ENCODE measurements at places on chromosomes 1 and 21.

DNA sequence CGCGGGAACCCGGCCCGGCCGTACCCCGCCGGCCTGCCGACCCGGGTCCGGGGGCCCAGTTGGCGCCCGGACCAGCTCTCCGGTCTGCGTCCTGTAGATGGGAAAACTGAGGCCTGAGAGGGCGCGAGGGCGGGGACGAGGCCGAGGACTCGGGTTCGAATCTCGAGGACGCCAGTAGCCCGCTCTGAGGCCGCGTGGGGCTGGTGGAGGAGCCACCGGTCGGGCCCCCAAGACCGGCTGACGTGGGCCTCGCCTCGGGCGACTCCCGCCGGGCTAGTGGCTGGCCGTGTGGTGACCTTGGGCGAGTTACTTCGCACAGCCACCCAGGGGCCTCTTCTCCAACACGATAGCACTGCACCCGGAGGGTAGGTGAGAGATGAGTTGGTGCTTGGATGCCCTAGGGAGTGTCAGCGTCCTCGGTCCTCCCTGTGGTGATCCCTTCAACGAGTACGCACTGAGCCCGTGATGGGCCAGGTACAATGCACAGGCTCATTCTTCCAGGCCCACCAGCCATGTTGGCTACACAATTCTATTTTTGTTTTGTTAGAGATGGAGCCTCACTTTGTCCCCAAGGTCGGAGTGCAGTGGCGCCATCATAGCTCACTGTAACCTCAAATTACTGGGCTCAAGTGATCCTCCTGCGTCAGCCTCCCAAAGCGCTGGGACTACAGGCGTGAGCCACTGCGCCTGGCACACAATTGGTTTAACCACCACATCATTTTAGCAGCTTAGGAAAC, 404 bp upstream of the SCMH1 start:
- DNase-seq: peak; percentile 26

GRCh38 chr1:28249013-28249865, 10.1 kb upstream of the SESN2 start:
- DNase-seq: peak; percentile 59

DNA sequence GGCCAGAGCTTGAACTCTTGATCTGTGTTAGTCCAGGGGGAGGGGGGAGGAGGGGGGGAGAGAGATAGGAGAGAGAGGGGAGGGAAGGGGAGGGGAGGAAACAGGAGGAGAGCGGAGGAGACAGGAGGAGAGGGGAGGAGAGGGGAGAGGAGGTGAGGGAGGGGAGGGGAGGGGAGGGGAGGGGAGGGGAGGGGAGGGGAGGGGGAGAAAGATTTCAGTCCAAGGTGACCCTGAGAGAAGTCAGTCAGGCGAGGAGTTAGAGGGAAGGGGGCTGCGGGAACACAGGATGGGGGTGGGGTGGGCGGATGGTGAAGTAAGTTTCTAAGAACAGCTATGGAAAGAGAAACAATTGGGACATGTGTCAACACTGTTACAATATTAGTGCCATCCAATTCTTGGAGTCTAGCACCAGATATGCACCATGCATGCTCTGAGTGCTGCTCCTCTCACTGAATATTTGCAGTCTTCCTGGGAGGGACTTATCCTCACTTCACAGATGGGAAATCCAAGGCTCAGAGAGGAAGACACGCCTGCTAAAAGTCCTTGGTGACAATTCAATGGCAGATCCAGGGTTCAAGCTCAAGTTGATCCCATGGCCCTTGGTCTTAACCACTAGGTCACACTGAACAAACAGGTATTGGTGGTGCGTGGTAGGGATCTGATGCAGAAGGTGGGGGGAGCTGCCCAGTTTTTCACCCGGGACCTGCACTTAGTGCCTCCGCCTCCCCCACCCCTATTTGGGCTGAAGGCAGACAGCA, 42.5 kb upstream of the ECE1 start:
- no peak for DNase-seq

- no peak for DNase-seq
Observed at GRCh38 chr1:94796266-94796665, 23.9 kb upstream of the SLC44A3 start.

DNA sequence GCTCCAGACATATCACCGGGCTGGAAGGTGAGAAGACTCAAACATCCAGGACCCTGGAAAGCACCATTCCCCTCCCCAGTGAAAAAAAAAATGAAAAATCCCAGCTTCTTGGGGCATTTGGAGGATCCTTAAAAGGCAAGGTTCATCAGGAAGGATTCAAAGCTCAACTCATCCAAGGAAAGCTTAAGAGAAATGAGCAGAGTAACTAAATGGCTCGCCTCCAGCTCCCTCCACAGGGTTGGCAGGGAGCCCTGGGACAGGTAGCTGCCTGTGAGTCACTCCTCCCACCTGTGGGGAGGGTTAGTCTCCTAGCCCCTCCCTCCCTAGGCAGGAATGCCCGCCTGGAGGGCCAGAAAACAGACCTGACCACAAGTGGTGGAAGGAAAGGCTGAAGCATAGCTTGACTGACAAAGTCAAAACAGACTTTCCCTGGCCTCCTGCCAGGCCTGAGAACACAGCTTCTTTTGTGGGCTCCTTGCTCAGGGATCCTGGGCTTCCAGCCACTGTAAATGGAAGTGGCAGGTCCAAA, 712 bp upstream of the LAMB3 start:
- DNase-seq: peak; percentile 99

DNA sequence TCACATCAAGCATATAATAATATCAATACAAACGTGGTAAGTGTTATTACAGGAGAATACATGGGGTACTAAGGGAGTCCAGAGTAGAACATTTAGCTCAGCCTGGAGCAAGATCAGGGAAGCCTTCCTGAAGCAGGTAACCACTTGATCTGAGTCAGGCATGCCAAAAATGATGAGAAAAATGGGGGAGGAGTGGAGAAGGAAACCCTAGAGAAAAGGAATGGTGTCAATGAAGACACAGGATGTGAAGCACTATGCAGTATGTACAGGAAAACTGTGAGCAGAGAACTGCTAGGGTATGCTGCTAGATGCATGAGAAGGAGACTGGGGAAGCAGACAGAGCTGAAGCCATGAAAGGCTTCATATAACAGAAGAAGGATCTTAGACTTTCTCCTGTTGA, 84.7 kb downstream of the NOTCH2 start:
- DNase-seq: no peak

Data from stomach (tissue), 19 donors.